GM19239 (cell line): ENCODE measurements at places on chromosomes 7 and 10.

GRCh38 chr7:73520673-73521635 lies 1.1 kb downstream of the BAZ1B start:
- no peak for DNase-seq

DNA sequence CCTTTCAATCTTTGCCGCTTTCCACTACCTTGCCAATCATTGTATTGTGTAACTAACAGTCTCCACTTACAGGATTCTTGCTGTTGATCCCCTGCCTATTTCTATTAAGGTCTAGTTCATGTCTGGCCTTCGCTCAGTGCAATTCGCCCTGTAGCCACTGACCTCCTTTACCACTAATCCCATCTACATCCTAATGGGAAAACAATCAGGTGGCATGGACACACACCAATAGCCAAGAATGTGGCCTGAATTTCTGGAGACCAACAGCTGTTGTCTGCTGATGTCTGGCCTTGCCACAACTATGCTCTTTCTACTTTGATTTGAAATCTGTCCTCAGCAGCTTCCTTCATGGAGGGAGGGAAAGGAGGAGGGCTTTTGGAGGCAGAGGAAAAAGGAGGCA lies 546.2 kb downstream of the SORCS3 start:
- no peak for DNase-seq

DNA sequence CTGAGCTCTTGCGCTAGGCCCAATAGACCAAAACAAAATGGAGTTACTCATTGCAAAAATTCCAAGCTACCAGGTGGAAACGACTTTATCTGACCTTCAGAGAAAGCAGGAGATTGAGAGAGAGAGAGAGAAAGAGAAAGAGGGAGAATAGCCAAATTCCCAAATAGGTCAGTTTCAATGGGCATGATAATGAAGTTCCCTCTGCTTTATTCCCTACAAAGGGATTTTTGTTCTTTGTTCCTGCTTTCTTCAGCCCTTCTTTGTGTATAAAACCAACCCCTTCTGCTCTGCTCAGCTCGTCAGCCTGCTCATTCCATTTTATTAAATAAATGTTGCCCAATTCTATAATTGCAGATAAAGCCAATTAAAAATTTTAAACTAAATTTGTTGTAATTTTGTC lies 45.0 kb upstream of the GPR37 start:
- no peak for DNase-seq

DNA sequence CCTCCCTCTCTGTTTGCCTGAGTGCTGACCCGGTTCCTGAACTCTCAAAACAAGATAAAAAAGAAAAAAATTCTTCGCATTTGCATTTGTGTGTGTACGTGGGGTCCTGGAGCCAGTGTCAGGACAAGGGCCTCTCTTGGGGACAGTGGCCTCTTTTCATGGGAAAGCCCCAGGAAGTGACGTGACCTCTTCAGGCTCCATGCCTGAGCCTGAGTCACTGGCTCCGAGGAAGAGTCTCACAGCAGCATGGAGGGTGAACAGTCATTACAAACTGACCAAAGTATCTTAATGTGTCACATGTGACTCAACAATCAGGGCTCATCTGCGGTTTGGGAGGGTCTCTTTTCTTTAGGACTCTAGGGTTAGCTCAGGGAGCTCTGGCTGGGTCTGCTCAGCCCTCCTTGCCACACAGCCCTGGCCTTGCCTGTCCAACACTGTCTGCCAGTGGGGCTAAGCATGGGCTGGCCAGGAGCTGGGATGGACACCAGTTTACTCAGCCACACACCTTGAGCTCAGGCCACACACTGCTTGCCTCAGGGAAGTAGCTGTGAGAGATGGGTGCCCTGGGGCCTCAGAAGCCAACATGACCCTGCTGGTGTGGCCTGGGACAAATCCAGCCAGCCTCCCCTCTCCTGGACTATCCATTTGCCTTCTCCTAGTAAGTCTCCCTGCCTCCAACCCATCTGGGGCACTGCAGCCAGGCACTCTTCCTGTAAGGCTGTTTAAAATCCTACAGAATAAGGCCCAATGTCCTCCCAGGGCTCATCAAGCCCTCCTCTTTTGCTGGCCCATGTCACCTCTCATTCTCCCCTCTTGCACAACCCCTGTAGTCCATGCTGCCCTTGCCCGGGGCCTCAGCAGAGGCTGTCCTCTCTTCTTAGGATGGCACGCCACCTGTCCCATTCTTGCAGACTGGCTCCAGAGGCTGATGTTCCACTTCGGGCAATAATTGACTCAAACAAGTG lies 10.5 kb downstream of the TMEM273 start:
- DNase-seq = peak; percentile 50

GRCh38 chr7:77235276-77235675 lies 35.7 kb upstream of the FGL2 start:
- no peak for DNase-seq

DNA sequence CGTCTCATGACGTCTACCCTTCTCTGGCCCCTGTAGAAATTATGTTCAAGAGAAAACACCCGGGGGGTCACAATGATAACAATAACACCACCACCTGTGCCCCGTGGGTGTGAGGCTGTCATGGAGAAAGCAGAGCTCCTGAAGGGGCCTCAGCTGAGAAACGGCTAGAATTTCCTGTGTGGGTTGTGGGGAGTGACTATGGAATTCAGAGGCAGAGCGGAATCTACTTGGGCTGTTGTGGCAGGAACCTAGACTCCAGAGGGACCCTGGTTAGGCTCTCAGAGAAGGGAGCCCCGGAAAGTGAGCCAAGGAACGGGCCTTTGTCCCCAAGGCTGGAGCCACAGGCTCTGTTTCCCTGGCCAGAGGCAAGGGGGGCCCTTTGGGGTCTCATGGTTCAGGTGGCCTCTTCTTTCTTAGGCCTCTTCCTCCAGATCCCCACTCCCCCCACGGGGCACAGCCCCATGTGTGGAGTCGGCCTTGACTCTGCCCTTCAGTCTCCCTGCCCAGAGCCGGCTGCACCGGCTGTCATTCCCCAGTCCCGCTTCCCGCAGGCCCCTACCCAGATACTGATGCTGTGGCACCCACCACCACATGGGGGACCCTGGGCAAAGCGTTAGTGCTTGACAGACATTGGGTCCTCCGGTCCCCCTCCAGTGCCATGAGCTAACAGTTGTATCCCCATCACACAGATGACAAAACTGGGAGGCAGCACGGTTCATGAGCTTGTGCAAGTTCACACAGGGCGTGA lies 6.5 kb upstream of the GIMAP8 start:
- no peak for DNase-seq

DNA sequence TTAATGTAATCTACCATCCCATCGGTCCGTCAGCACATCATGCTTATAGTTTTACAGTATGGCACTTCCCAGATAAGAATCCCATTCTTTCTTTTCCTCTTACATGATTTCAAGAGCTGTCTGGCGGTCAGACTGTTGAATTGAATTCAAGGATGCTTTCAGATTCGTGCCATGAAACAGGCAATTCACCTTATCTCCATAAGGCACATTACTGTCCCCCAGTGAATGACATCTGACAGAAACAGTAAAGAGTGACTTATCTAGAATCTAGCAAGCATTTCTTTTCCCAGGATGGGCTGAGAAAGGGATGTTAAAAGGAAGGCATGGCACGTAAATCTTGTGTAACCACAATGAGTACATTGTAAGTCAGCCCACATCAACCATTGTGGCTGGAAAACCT lies 61.1 kb upstream of the SEM1 start:
- DNase-seq = no peak

GRCh38 chr7:132526111-132526740 lies 50.0 kb downstream of the PLXNA4 start:
- no peak for DNase-seq
